ENCODE measurements at places on chromosomes 1 and 21.

- DNase-seq = no peak
Observed at GRCh38 chr1:152096931-152097330, 8.1 kb upstream of the TCHHL1 start.

DNA sequence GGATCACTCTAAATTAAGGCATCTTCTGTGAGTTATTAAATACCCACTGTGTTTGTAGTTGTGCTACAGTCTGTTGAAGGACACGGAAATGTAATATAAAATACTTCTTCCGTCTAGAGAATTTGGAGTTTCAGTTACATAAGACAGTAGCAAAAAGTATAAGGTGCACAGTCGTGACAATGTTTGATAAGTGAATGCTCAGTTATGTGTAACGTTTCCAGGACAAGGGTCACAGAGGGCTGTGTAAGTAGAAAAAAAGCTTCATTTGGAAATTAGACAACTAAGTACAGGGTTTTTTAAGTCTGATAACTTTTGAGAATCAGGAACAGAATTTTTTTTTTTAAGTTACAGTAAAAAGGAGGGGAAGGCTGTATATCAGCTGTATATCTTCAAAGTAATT, 27.5 kb downstream of the SRSF11 start:
- no peak for DNase-seq

DNA sequence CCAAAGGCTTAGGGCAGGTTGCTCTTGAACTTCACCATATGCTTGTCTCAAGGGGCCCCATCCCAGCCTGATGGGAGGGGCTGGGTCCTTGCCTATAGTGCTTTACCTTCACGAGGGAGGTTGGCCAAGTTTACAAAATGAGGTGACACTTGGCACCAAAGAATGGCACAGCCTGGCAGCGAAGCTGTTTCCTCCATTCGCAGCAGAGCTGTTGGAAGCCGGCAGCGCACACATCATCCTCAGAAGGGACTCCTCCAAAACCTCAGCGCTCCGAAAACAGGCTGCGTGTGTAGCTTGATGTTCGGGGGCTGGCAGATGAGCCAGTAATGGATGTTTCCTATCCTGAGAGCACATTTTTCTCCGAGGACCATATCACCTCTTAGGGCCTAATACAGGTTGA, 116.8 kb downstream of the KAZN start:
- no peak for DNase-seq

- DNase-seq = no peak
Observed at GRCh38 chr1:25804244-25804963, 4.4 kb downstream of the SELENON start.

DNA sequence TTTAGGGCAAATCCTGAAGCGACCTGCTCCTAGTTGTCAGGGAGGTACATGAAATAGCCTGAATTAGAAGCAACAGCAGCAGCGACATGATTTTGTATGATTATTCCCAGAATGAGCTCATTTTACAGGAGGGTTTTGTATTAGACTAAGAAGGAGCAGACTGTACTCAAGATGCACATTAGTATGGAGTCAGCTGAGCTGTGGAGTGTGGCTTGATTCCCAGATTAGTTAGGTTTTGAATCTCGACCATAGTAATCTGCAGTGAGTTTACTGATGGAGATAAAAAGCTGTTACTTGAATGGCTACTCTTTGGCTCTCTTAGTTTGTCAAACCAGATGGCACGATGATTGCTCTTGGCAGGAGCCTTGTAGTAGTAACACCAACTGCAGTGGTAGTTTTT, 143.1 kb downstream of the PHTF1 start:
- no peak for DNase-seq

All from central memory CD4-positive, alpha-beta T cell (primary cell).